ENCODE measurements at places on chromosomes 7 and 10.

DNA sequence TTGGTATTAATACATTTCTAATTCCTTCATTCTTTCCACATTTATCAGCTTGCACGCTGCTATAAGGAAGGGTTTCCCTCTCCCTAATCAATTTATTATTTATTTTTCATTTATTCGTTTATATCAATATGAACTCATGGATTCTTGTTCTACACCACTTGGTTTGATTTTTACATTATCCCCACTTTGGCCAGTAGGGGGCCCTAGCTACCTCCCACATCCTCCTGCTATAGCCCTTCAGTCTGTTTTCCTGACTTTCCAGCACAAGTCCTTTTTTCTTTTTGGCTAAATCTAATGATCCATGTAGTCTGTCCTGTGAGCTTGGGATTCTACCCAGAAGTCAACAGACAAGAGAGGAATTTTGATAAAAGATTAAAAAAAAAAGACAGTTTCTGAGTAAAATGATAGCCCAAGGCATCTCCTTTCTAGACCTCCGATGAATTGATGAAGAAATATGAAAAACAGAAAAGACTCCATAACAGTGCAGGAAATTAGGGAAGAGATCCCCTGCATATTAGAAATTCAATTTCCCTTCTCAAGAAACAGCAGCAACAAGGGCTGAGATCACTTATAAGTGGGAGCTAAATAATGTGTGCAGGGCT, 47.7 kb downstream of the LYZL2 start:
- no peak for DNase-seq

DNA sequence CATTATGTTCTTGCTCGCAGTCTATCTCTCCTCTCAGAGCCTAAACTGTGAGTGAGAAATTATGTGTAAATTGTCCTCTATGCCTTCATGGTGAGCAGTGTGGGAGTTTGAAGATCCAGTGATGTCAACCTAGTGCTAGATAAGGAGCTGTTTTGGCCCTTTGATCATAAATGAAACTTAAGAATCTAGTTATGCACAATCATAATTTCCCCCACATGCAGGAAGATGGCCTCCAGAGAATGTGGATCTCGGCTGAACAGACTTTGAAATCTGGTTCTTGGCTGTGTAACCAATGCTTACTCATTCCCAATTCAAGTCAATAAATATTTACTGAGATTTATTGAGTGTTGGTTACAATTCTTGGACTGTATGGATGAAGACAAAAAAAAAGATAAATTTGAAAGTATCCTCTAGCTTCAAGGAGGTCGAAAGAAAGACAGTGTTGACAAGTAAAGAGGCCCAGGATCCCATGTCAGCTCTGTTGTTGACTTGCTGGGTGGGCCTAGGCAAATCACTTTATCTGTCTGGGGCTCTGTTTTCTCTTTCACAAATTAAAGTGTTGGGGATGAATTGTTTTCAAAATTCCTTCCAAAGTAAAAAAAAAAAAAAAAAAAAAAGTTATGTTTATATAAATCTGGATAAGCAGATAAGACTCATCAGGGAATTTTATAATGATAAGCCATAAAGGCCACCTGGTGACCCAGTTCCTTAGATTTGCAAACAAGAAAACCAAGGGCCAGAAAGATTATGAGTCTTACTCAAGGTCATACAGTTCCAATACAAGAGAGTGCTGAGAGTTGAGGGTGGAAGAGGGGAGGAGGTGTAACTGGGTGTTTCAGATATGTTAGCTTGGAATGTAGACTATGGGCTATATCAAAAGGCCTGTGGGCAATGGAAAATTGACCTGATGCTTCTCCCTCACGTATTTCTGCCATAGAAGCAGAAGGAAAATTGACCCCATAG, 969.9 kb downstream of the KCNMA1 start:
- no peak for DNase-seq

DNA sequence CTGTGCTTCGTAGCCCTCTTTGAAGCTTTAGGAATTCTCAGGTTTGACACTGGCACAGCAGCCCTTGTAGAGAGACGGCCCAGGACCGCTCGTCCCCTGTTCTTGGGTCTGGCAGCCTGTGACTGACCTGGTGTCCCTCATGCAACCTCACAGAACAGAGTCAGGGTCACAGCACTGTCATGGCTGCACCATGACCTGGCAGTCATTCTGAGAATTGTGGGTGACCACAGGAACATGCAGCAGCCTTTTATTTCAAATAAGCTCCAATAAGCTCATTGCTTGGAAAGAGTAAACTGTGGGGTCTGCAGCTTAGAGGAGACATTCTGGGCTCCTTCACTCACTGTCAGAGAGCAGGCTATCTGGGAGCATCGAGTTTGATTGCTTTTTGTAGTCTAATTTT, 42.5 kb downstream of the MYO1G start:
- DNase-seq: no peak

DNA sequence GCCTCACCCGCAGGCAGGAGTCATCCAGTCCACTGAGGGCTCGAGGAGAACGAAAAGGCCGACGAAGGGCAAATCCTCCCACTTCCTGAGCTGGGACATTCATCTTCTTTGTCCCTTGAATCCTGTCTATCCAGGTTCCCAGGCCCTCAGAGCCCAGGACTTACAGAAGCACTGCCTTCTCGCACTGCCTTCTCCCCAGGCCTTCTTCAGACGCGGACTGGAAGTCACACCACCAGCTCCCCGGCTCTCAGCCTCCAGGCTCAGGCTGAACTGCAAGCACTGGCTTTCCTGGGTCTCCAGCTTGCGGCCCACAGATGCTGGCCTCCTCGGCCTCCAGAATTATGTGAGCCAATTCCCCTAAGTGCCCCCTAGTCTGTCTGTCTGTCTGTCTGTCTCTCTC, 6.4 kb upstream of the MMP21 start:
- no peak for DNase-seq

DNA sequence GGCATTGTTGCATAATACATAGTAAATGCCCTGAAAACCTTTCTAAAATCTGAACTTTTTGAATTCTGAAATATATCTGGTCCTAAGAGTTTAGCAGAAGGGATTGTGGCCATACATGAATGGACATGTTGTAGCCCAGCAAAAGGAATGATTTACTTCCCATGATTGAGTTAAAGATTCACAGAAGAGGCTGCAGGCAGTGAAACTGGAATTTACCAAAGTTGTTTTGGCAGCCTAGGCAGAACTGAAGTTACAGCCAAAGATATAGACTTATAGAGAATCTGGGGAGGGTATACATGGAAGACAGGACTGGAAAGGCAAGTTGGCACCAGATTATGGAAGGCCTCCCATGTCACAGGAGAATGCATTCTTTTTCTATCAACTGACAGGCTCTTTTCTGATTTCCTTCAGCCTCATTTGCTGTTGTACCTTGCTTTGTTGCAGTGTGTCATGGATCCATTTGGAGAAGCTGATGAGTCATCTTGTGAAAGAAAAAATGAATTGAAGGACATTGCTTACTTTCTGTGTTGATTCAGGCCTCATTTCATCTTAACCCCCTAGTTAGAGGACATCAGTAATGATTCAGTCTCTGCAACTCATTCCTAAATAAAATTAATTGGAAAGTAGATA, 356.2 kb upstream of the LRGUK start:
- no peak for DNase-seq

- no peak for DNase-seq
Observed at GRCh38 chr7:100674411-100675104, 1.0 kb downstream of the GNB2 start.

DNA sequence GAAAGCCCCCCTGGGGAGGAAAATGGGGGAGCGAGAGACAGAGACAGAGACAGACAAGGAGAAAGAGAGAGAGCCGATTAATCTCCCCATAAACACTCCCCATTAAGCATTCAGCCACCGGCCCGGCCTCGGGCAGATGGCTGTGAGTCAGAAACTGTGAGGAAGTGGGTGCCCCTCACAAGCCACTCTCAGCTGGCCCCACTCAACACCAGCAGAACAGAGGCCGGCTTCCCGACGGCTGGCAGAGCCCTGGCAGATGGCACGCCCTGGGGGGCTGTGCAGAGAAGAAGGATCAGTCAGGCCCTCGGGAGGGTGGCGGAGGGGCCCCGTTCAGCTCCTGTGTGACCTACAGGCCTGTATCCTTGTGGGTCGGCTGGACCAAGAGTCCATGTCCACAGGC, 41.2 kb downstream of the CAMK2B start:
- DNase-seq: no peak

DNA sequence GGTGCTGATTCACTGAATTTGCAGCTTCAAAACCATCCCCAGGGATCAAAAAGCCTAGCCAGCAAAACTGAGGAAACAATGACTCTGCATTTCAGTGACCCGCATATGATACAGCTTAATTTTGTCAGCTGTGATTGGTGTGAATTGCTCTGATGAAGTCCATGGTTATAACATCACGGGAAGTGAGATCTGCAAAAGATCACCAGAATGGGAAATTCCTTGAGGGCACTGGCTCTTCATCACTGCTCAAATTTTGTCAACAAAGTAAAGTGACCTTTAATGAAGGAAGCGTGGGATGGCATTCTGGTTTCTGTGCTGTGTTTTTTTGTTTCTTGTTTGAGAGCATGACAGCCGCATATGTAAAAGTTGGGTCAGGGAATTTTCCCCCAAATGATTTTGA, 745.9 kb downstream of the GATA3 start:
- DNase-seq: no peak

DNA sequence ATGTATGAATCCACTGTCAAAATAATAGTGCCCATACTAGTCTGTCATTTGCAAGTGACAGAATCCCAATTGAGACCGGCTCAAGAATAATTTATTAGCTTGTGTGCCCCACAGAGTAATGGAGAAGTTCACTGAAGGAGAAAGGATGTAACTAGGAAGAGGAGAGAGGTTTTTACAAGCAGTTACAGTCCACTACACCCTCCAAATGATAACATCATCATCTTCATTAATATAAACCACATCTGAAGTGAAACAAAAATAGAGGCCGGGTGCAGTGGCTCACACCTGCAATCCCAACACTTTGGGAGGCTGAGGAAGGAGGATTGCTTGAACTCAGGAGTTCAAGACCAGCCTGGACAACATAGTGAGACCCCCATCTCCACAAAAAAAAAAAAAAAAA, 226.8 kb downstream of the SKIDA1 start:
- no peak for DNase-seq

DNA sequence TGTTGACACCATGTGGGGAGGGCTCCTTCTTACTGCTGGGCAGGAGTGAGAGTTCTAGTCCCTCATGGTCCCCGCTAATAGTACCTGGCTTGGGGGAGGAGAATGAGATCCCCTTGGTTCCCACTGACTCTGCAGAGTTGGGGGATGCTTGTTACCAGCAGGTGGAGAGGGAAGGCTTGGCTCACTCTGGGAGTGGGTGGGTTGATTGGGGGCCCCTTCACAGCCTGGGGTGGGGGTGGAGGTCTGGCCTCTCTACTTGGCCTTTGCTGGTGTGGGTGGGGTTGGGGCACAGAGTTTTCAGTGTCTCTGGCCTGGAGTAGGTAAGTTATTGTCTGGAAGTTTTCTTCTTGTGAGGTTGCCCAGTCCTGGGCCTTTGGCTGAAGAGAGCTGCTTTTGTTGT, 31.9 kb downstream of the ADCY1 start:
- no peak for DNase-seq

- no peak for DNase-seq
Observed at GRCh38 chr10:27893358-27893954, 105.4 kb downstream of the ODAD2 start.

- no peak for DNase-seq
Observed at GRCh38 chr10:6165221-6165725, 37.5 kb upstream of the PFKFB3 start.

- no peak for DNase-seq
Observed at GRCh38 chr7:147878912-147879661, 711.5 kb upstream of the C7orf33 start.

GRCh38 chr7:22278660-22279059, 78.3 kb downstream of the RAPGEF5 start:
- no peak for DNase-seq

- no peak for DNase-seq
Observed at GRCh38 chr7:35866186-35866585, 65.3 kb downstream of the SEPTIN7 start.

DNA sequence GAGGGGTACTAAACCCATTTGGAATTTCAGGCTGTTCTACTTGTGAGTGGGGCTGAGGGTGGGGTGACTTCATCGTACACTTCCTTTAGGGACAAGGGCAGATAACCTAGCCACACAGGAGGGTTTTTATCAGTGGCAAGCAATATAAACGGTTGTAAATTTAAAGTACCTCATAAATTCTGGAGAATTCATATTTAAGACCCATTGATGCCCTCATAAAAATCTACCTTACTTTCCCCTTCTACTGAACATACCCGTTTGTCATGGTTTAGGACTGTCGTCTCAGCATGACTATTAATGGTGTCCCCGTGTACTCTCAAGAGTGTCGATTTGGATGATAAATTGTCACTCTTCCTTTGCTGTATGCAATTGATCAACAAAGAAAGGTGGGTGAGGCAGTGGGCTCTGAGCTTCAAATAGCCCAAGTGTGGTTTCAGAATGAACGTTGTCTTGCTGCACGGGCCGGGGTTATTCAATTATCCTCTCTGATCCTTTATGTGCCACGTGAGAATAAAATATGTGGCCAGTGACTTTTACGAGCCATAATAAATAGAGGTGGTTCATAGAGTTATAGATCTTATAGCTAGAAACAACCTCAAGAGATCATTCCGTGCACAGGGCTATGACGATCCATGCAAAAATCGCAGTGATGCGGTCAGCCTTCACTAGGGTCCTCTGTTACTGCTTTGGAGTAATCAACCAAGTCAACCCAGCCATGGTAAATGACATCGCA, 82.2 kb downstream of the FAM107B start:
- DNase-seq: no peak

GRCh38 chr7:2781636-2782035, 62.5 kb downstream of the GNA12 start:
- DNase-seq: no peak

GRCh38 chr10:100983868-100984671, 3.2 kb downstream of the MRPL43 start:
- no peak for DNase-seq

DNA sequence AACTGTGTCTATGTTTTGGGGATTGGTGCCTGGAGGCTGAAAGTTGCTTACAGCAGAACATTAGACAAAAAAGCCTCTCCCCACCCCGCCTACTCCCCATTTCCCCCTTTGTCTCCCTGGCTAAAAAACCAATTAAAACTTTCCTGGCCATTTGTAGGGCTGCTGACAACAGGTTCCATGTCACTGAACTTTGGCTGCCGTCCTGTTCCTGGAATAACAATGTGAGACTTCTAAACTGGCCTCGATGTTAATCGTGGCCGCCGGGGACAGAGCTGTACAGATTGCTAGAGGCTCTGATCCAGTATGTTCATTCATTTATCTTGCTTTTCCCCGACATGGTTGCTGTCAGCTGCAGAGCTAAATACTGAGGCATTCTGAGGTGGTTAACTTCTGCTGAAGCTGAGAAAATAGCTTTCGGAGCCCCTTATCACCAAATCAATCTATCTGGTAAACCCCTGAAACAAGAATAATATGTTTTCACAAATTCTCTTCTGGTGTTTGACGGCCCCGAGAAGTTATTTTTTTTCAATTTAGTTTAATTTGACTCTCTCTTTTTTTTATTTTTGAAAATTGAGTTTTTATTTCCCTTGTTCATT, 271.6 kb downstream of the GFRA1 start:
- no peak for DNase-seq

GRCh38 chr10:32650246-32650655, 204.3 kb downstream of the CCDC7 start:
- DNase-seq: no peak

All from stimulated activated CD4-positive, alpha-beta T cell treated with anti-CD3 and anti-CD28 coated beads, TNF-alpha, amount 100 ng/mL, for 24 hours (primary cell).